A673 (cell line): ENCODE measurements at places on chromosomes 11 and 22.

GRCh38 chr11:3947061-3947460, 91.6 kb downstream of the STIM1 start:
- DNase-seq, result peak; percentile 39

GRCh38 chr22:40409613-40410113, 39.3 kb downstream of the SGSM3 start:
- DNase-seq, result no peak

DNA sequence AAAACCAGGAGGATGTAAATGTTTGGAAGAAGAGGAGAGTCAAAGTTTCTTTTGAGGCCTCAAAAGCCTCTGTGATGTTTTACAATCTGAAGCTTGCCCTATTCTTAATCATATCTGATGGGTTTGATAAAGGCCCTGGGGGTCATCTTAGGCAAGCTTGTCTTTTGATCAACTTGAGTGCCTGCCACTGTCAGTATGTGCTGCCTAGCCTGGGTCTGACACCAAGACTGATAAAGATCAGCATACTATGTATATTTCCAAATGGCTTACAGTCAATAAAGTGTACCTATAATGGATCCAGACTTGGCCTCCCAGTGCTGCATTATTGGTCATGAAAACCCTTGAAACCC, 12.7 kb downstream of the EHF start:
- DNase-seq, result no peak

DNA sequence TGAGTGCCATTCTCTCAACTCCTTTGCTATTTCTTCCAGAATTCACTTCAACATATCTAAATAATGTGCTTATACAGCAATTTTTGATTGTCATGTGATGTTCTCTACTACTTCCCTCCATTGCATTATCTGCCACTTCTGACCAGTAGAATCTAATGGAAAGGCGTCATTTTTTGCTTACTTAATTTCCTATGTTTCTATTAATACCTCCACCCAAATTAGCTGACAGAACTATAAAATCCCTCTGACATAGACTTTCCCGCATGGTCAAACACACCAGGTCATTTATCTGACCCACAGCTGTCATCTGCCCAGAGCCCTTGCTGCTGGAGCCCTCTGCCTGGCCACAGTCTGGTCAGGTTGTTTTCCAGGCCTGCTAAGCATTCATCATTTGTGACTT, 258.6 kb upstream of the NARS2 start:
- DNase-seq, result no peak

DNA sequence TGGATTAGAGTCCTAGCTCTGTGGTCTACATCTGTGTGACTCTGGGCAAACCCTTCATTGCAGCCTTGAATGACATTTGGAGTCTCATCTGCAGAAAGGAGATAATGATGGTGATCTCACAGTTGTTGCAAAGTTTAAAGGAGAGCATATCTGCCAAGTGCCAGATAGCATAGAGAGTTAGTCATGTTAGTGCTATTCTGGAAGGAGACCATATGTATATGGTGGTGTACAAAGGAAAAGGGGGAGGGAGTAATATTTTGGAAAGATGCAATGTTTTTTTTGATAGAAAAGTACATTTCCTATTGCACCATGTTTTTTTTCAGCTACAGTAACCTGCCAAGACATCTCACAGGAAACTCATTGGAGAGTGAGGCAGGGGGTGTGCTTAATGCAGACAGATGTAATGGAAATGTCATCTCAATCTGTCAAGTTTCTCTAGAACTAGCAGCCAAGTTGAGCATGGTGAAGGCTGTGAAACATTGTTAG, 92.1 kb upstream of the NARS2 start:
- no peak for DNase-seq

GRCh38 chr11:39149214-39149613, 2310.2 kb downstream of the LRRC4C start:
- DNase-seq, result no peak

- no peak for DNase-seq
These were observed 76.3 kb upstream of the IGLL5 start for GRCh38 chr22:22811016-22812009.

- DNase-seq, result peak; percentile 77
These were observed 125.3 kb downstream of the MPPED1 start for GRCh38 chr22:43537019-43537585.

DNA sequence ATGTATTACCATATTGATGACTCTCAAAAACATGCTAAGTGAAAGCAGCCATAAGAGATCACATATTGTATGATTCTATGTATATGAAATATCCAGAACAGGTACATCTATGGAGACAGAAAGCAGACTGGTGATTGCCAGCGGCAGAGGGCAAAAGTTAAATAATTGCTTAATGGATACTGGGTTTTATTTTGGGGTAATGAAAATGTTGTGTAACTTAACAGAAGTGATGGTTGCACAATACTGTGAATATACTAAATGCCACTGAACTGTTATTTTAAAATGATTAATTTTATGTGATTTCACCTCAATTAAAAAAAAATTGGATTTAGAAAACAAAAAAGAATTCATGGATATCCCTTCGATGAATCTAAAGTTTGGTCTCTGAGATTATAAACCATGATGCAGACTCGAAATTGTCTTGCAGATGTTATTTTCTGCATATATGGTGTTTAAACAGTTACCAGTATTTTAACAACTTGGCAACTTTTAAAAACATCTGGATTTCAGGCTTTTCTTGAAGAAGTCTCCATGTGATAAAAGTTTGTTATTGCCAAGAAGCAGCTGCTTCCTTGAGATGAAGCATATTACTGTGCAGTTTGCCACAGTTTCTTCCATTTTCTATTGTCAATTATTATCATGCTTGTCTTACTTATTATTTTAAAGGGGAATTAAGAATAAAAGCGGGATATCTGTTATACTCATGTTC, 38.1 kb downstream of the LARGE2 start:
- no peak for DNase-seq
